ENCODE measurements at places on chromosomes 4 and X.
A peak's percentile ranks its signal among the peaks of the same experiment; 100 is the strongest.

GRCh38 chrX:13158911-13159310 lies 114.5 kb upstream of the FAM9C start:
- no peak for DNase-seq

GRCh38 chr4:86218746-86219473 lies 140.9 kb downstream of the MAPK10 start:
- no peak for DNase-seq

GRCh38 chr4:122483481-122483880 lies 27.0 kb upstream of the IL2 start:
- DNase-seq = no peak

GRCh38 chr4:126899331-126899801 lies 733.4 kb upstream of the INTU start:
- DNase-seq = peak; percentile 76

- peak; percentile 18 for DNase-seq
These were observed 33.5 kb upstream of the SLITRK4 start for GRCh38 chrX:143669395-143669794.

GRCh38 chrX:99722094-99722493 lies 688.0 kb downstream of the PCDH19 start:
- no peak for DNase-seq

GRCh38 chr4:141576585-141577110 lies 59.7 kb upstream of the IL15 start:
- no peak for DNase-seq

DNA sequence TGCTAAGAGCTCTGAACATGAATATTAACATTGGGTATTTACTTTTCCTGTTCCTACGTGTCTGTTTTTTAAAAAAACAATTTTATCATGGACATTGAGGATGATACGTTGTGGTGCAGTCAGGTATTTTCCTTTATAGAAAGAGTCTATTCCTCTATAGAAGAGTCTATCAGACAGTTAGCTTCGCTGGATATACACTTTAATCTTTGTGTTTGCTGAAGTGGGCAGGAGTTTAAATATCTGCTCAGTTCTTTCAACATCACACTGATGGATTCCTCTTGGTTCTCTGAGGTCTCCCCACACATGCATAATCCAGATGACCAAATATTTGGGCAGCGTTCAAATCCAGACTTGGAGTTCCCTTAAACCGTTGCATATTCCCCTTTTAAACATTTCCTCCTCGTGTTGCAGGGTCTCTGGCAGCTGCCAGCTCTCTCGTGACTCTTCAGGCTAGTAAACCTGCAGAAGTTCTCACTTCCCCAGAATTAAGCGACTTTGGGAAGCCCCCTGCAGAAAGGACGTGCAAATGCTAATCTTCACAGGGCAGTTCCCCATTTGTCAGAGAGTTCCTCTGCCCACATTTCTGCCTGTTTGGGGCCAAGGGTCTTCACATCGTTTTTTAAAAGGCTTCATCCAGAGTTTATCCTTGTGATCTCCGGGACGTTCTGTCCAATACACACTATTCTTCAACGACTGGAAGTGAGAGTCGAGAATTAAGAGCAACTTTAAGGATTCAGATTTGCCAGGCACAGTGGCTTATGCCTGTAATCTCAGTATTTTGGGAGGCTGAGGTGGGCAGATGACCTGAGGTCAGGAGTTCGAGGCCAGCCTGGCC lies 20.5 kb upstream of the DHRSX start:
- DNase-seq = no peak

Data from COLO829 (cell line).